Mesenteric fat pad (tissue), 1 donor: ENCODE measurements at places on chromosomes 6 and 20. TPM values are rescaled to one million over a fixed set of nuclear protein-coding genes. Genes with fewer than 3 reads are reported as not detected.

DNA sequence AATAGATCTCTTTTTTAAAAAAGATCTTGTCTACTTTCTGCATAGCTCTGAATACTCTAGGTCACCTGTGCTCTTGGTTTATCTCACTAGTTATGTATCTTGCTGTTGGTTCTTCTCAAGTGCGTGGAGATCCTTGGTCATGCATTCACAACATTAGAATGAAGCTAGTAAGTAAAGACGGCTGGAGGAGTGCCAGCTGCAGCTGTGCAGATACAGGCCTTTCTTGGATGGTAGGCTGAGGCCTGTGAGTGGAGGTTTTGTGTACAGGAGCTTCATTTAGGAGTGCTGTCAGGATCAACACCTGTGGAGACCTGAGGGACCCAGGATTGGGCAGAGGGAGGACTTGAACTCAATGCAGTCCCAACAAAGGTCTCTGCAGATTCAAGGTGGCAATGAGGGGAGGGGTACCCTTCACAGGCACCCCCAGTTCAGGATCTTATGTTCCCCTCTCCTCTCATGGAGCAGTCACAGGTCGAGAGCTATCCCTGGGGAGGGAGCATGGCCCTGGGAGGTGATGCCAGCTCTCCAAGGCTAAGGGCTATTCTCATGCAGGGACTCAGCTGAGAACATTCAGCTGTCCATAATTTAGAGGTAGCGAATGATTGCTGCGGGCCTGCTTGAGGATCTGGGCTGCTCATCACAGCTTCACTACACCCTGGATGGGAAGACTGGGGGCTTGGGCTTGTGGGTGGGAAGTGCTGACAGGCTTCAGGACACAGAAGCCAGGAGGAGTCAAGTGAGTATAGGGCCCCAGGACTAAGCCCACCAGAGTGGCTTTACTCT lies 98.9 kb upstream of the ENPP5 start:
- no peak for DNase-seq

PPP1R16B gene
- total RNA-seq, result 24.3 TPM

DNA sequence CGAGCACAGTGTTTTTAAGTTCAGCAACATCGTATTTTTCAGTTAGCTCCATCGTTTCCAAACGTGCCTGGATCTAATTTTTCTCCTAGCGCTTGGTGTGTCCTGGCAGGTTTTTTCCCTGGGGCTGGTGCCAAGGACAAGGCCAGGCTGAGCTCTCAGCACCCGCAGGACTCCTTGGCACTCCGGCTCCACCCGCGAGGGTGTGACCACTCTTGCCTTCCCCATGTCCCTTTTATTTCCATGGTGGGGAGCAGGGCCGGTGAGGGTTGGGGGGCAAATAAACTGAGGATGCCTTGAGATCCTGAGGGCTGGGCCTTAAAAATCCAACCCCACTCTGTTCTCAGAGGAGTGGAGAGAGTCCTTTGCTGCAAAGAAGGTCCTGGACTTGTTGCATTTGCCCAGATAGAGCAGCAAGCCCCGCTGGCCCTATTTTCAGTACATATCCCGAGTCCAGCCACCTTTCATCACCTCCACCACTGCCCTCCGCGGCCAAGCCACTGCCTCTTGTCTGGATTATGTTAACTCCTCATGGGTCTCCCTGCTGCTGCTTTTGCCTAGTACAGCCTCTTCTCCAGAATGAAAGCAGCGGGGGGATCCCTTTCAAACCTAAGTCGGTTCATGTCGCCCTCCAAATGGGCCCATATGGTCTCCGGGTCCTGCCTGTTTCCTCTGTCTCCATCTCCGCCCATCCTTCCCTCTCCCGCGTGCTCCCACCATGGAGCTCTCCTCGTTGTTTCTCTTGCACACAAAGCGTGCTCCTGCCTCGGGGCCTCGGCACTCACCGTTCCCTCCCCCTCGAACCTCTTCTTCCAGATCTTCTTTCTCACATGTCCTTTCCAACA lies 4.5 kb upstream of the RAB44 start:
- DNase-seq, result peak; percentile 77

SRSF12 gene
- 1.5 TPM for total RNA-seq

GRCh38 chr6:134289204-134289575 lies 28.7 kb downstream of the SGK1 start:
- no peak for DNase-seq

DNA sequence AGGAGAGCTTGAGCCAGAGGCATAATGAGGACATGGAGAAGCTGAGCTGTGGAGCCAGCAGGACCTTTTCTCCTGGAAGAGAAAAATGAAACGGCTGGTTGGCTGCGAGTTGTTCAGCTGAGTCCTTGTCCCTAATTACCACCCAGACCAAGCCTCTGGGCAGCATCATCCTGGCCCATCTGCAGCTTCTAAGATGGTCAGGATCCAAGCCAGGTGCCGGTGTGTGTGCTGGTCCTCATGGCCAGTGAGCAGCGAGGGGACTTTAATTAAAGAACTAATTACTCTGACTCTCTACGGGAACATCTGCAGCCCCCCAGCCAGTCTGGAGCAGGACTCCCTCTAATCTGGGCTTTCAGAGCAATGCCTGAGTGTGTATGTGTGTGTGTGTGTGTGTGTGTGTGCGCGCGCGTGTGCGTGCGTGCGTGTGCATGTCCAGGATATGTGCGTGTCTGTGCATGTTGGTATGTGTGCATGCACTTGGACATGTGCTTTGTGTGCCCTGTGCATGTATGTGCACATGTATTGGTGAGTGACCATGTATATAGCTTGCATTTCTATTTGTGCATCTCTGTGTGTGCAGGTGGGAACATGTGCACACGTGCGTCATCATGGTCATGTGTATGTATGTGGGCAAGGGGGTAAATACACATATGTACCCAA lies 173.9 kb downstream of the DHX35 start:
- DNase-seq, result no peak

FNDC11 gene
- total RNA-seq, result 0.13 TPM

TFAP2C gene
- total RNA-seq, result 1.3 TPM

GCLC gene
- 59.6 TPM for total RNA-seq

- DNase-seq, result no peak
Observed at GRCh38 chr20:51837436-51837835, 35.1 kb upstream of the SALL4 start.

- DNase-seq, result no peak
Observed at GRCh38 chr6:128131036-128131435, 230.2 kb upstream of the THEMIS start.

HCK gene
- total RNA-seq, result 35.1 TPM

C2 gene
- 60.8 TPM for total RNA-seq

- no peak for DNase-seq
Observed at GRCh38 chr6:89353118-89353556, 615 bp upstream of the UBE2J1 start.

- DNase-seq, result no peak
Observed at GRCh38 chr6:157403686-157404051, 22.7 kb downstream of the ZDHHC14 start.

DNA sequence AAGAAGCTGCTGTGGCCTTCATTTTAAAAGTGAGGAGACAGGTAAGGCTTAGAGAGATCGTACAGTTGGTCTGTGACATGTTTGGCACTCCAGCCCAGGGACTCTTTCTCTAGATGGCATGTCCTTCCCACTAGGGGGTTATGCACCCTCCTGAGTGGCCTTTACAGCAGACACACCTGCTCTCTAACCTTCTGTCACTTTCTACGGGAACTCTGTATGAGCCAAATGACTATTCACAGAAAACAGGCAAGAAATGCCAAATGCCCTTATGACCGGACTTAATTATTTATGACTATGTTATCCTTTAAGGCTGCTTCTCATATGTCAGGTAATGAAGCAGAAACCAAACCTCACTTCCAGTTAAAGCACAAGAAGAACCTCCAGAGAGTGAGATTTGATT lies 91.2 kb downstream of the MAP3K5 start:
- DNase-seq, result no peak
